Neural progenitor cell (in vitro differentiated cells): ENCODE measurements at places on chromosomes 2 and 18. TPM values are rescaled to one million over a fixed set of nuclear protein-coding genes. Genes with fewer than 3 reads are reported as not detected.

The PLGLB2 gene
- total RNA-seq, result 0.52 and 2.3 TPM in 2 replicates

The RAB10 gene
- total RNA-seq, result 123 and 238 TPM in 2 replicates

The MBP gene
- 0.64 and 2.1 TPM in 2 replicates for total RNA-seq

The LAMA3 gene
- total RNA-seq, result 0.28 and 0.47 TPM in 2 replicates

The SH3BP4 gene
- total RNA-seq, result 50.4 and 53.4 TPM in 2 replicates

The COX5B gene
- total RNA-seq, result 148 and 181 TPM in 2 replicates

The CACNB4 gene
- total RNA-seq, result 8.9 and 14.2 TPM in 2 replicates

The TXNL1 gene
- total RNA-seq, result 75.6 and 128 TPM in 2 replicates

The ACMSD gene
- total RNA-seq, result not detected in 2 replicates

The ASB1 gene
- 22.1 and 29.2 TPM in 2 replicates for total RNA-seq

The PAX8 gene
- 1.4 and 2.9 TPM in 2 replicates for total RNA-seq
